ENCODE measurements at places on chromosomes 7 and 10.

DNA sequence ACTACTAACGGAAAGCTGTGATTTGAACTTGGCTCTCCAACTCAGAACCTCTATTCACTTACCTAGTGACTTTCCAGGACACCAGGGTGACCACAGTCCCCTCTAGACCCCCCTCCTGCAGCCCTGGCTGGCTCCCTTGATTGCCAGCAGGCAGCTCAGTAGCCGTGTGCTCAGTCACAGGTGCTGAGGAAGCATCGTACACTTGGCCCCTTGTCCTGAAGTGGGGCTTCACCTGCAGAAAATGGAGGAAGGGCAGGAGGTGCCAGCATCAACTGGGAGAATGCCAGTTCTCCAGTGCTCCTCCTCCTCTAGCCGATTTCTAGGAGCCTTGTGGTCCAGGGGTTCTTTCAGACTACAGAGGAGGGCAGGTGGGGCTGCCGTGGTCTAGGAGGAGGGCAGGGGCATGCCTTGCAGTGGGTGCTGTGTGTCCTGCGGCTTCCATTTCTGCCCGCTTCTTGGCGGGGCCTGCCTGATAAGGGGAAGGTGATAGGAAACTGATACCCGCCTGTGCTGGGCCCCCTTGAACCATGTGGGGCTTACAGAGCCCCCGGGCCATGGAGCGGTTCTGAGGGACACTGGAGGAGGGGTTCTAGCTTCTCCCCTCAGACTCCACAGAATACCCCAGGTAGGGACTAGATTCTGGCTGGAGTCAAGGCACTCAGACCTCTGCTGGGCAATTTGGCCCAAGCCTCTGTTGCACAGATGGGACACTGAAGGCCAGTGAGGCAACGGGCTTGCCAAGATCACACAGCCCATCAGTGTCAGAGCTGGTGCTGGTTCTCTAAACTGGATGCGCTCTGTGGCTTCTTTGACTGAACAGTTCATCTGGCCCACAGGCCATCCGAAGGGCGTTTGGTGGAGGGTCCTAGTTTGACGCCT lies 14.0 kb downstream of the FAM241B start:
- no peak for DNase-seq

DNA sequence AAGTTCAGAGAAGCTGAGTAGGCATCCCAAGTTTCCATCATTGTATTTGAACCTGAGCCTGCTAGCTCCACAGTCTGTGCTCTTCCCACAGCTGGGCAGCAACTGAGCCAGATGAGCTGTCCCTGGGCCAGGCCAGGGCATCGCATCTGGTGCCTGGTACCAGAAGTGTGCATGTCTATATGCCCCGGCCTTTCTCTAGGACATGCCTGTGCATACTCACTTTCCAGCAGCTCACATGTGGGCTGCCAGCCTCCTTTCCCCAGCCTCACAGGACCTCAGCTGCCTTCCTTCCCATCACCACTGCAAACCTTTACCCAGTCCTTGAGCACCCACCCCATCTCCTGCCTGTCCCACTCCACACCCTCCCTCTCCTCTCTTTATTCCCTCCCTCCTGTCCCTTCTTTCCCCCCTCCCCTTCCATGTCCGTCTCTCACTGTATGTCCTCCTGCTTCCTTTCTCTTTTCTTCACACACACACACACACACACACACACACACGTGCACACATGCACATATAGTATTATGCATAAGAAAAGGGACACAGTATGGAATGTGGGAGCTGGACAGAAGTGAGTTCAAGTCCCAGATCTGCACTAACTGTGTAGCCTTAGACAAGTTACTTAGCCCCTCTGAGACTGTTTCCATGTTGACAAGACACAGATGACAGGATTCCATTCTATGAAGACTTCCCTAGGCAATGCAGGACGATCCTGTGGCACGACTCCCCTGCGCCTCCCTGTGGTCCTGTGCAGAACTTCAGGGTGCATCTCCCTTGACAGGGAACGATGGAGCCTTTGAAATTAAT lies 10.9 kb downstream of the CDHR1 start:
- peak; percentile 77 for DNase-seq

- DNase-seq, result no peak
Measured at GRCh38 chr10:101647255-101647654, 47.7 kb downstream of the FBXW4 start.

DNA sequence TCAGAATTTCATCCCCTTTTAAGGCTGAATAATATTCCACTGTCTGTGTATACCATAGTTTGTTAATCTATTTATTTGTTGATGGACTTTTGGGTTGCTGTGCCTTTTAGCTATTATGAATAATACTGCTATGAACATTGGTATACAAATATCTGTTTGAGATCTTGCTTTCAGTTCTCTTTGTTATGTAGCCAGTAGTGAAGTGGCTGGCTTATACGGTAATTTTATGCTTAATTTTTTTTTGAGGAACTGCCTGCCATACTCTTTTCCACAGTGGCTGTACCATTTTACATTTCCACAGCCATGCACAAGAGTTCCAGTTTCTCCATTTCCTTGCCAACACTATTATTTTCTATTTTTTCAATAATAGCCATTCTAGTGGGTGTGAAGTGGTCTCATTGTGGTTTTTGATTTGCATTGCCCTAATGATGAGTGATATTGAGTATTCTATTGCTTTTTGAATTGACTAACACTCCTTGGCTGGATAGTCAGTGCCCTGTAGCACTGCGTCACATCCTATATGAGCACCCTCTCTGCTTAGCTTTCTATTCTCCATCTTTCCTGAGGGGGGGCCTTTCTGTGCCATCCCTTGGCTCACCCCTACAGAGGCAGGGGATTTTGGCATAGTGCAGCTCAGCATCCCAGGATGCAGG lies 29.4 kb upstream of the RAPGEF5 start:
- DNase-seq, result no peak

GRCh38 chr7:157596881-157597280 lies 260.1 kb downstream of the DNAJB6 start:
- no peak for DNase-seq

DNA sequence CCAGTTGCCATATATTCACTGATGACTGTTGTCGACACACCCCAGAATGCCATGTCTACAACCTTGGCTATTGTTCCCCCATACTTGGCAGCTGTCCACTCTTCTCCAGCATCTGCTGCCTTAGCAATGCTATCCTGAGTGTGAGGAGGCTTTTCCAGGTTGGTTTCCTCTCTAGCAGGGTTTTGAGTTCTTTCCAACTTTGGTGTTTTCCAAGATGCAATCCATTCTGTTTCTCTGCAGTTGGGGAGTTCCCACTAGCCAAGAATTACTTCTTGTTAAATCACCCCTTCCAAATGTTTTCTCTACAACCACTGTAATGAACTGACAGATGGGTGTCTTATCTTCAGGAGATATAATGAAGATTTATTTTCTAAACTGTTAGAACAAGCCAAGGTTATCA lies 617.4 kb downstream of the CCSER2 start:
- DNase-seq, result peak; percentile 43

GRCh38 chr10:48456361-48456804 lies 148.5 kb downstream of the ARHGAP22 start:
- DNase-seq, result no peak

DNA sequence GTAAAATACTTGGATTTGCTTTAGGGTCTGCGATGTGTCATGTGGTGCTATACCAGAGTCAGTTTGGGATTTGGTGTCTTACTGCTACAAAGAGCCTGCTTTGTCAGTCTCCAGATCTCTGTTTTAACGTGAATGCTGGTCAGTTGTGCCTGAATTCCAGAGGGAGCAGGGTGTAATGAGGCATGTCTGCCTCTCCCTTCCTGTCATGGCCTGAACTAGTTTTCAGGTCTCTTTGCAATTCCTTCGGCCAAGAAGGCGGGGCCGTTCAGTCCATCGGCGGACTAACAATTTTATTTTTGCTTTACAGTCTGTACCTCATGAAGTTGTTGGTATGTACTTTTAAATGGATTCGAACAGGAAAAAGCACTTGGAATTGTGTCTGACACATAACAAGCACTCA lies 465.1 kb upstream of the ADARB2 start:
- no peak for DNase-seq

DNA sequence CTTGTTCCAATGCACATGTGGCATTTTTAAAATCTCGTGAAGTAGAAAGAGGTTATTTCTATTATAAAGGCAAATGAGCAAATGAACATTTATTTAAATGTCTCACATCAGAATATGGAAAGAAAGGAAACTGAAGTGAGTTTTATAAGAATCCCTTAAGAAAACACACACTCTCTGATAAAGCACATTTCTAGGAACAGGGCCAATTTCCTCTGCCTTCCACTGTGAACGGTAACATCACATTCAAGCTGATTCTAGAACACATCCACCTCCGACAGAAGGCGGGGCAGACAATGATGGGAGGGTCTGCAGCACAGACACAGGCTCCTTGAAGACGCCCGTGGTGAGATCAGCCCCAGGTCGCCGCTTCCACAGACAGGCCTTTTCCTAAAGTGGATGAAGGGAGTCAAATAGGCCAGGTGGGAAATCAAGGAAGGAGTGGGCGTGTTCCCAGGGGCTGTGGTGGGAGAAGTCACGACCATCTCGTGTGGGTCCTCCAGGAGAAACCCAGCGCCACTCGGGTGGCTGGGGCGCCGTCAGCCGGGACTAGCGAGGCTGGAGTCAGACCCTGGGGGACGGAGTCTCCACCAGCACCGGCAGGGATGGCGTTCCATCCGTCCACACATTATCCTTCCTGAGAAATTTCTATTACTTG lies 31.1 kb downstream of the PITRM1 start:
- no peak for DNase-seq

DNA sequence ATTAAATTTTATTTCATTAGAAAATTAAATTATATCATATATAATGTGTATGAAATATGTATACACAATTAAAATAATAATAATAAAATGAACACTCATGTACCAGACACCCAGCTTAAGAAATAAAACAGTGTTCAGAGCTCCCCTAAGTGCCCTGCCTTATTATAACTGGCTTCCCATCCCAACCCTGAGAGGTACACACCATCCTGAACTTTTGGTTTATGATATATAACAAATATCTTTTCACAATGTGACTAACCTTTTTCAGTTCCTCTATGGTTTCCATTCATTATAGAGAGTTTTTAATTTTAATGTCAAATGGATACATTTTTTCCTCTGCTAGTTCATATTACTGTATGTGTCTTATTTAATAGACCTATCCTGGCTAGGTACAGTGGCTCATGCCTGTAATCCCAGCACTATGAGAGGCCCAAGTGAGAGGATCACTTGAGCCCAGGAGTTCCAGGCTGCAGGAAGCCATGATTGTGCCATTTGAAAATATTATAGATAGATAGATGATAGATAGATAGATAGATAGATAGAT lies 24.0 kb upstream of the STEAP2 start:
- DNase-seq, result no peak

Measured in NCI-H1694 (cell line).